Heart right ventricle (tissue), 16 donors: ENCODE measurements at places on chromosomes 6 and 20.

- DNase-seq, result peak; percentile 50
Observed at GRCh38 chr20:25389858-25390537, 637 bp downstream of the ABHD12 start.

GRCh38 chr6:2547355-2547754 lies 203.4 kb downstream of the MYLK4 start:
- no peak for DNase-seq

- no peak for DNase-seq
Observed at GRCh38 chr20:2162125-2162822, 60.6 kb downstream of the STK35 start.

- no peak for DNase-seq
Observed at GRCh38 chr20:45420125-45420524, 4.2 kb downstream of the PIGT start.

GRCh38 chr6:31899882-31900722 lies 1.8 kb downstream of the ZBTB12 start:
- DNase-seq, result no peak

- DNase-seq, result no peak
Observed at GRCh38 chr6:66948106-66948505, 1241.1 kb upstream of the EYS start.

GRCh38 chr20:35603695-35604448 lies 11.8 kb upstream of the SPAG4 start:
- no peak for DNase-seq

- no peak for DNase-seq
Observed at GRCh38 chr6:65760285-65760684, 53.3 kb upstream of the EYS start.

DNA sequence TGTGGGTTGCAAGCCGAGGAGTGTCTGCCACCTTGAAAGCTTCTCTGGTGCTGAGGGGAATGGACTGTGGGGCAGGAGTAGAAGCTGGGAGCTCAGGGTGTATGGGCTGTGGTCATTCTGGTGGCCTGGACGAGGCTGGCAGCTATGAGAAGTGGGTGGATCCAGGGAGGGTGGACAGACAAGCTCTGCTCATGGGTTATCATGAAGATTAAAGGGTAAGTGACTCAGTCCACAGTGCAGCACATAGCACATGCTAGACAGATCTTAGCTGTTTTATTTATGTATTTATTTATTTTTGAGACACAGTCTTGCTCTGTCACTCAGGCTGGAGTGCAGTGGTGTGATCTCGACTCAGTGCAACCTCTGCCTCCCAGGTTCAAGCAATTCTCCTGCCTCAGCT lies 13.8 kb downstream of the RSPO4 start:
- DNase-seq, result no peak

DNA sequence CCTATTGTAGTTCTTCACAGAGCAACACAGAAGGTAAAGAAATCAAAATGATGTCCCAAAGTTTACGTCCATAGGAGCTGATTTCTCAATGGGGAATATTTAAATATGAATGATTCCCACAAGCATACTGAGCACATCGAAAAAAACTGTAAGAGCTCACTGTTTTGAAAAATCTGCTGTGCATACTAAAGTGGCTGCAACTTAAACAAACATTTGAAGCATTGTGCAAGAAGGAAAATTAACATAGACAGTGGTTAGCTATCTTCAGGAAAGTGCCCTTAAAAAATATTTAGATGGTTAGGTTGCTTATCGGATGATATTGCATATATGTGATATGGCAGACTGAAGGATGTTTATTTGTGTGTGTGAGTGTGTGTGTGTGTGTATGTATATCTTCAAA lies 747.6 kb downstream of the RFPL4B start:
- DNase-seq, result no peak

GRCh38 chr20:46580613-46581205 lies 30.3 kb upstream of the OCSTAMP start:
- no peak for DNase-seq

- DNase-seq, result no peak
Observed at GRCh38 chr6:5080574-5080973, 4.6 kb upstream of the PPP1R3G start.

DNA sequence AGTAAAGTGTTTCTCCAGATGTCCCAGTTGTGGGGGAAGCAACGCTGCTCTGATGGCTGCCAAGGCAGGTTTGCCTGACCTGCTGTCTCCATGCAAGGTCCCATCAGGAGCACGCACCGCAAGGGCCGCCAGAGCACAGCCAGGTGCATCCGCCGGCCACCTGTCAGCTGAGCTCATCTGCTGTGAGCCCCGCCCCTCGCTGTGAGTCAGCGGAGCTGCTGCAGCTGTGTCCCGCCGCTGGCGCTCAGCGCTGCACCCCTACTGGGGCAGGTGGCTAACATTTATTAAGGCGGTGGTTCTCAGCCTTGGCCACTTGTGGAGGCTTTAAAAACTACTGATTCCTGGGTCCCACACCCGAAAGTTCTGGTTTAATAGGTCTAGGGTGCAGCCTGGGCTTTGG lies 225.7 kb downstream of the UST start:
- DNase-seq, result no peak

DNA sequence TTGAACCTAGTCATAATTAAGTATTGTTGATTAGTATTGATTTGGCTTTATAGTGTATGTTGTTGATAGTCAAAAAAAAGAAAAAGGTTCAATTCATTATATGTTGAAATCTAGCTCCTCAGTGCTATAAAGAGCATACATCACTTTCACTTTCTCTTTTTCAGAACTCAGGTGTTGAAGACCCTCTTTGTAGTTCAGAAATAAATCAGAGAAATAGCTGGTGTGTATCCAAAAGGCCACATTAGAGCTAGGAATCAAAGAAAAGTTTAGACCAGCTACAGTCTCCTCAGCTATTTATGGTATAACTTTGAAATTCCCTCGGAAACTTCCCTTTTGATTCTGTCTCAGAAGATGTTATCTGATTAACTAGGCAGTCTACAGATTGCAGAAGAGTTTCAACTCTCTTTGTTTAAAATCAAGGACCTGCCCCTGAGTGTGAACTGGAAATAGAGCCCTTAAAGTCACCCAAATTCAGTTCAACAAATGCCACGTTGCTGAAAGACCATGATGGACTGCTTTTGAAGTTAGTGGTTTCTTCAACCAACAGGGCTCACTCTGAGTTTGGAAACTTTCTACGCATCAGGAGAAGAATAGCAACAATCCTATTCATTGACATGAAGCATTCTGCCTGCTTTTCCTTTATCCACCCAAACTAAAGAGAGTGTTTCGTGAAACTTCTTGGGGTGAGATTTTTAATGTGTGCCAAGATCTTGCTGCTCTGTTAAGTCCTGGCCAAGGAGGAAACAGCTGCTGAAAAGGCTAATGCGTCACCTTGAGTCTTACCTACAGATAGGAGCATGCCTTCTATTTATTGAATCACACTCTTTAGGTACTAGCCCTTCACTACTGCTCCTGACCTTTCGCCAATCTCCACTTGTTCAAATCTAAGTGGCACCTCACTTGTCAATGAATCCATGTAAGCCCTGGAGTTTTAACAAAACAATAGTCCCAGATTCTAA lies 111.7 kb downstream of the TNFRSF21 start:
- no peak for DNase-seq

GRCh38 chr6:106223300-106223930 lies 102.1 kb downstream of the ATG5 start:
- peak; percentile 66 for DNase-seq

- DNase-seq, result peak; percentile 72
Observed at GRCh38 chr20:23161968-23162696, 76.0 kb upstream of the CD93 start.

DNA sequence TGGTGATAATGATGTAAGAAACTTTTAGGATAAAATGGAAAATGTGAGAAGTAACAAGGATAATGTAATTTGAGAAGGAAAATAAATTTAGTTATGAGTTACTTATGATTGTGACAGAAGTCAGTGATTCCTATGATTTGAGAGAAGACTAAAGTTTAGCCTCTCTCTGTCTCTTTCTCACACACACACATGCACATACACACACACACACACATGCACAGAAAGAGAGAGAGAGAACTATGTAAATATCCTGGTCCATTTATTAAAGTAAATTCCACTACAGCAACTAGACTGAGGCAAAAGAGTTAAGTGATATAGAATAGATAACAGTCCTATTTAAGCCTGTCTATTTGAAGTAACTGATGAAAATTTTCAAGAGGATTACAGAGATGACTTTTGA lies 375.2 kb downstream of the CD109 start:
- DNase-seq, result no peak

GRCh38 chr6:163780994-163781393 lies 366.5 kb downstream of the QKI start:
- peak; percentile 62 for DNase-seq

- DNase-seq, result no peak
Observed at GRCh38 chr20:53524589-53525312, 68.9 kb downstream of the ZNF217 start.

DNA sequence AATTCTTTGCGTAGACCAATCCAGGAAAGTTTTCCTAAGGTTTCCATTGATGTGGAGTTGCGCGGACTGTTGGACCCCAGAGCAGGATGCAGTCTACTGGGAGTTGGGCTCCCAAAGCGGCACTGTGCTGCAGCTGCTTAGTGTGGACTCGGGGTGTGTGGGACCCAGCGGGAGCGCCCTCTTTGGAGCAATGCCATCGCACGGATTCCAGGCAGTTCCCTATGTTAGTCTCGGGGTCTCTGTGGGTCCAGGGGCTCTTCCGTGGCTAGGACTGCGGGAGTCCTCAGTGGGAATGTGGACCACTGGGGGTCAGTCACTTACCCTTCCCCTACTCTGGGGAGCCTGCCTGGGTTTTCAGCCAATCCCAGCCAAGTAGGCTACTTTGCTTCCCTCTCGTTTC lies 151.7 kb upstream of the OLIG3 start:
- DNase-seq, result no peak

GRCh38 chr6:16851758-16852157 lies 90.5 kb upstream of the ATXN1 start:
- DNase-seq, result no peak

DNA sequence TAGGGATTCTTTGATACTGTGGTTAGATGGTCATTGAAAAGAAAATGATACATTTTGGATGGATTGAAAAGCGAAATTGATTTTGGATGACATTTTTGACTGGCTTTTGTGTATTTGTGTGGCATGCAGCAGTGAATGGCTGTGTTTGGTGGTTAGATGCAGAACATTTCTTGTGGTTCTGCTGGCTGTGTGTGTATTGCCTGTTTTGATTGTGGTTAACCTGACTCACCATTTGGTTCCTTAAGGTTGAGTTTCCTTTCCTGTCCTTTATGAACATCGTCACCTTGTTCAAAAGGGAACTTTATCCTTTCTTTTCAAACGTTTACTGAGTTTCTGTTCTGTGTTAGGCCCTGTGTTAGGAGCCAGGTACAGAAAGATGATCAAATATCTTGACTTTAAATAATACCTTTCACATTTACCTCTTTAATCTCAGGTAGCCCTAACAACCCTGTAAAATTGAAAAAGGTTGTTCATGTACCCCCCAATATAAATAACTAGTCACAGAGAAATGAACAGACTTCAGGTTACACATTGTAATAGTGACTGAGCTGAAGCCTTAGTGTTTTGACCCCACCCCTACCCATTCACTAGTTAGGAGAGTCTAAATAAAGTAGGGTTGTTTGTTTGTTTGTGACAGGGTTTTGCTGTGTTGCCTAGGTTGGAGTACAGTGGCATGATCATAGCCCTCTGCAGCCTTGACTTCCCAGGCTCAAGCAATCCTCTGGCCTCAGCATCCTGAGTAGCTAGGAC lies 23.8 kb downstream of the ANKS1A start:
- DNase-seq, result no peak

DNA sequence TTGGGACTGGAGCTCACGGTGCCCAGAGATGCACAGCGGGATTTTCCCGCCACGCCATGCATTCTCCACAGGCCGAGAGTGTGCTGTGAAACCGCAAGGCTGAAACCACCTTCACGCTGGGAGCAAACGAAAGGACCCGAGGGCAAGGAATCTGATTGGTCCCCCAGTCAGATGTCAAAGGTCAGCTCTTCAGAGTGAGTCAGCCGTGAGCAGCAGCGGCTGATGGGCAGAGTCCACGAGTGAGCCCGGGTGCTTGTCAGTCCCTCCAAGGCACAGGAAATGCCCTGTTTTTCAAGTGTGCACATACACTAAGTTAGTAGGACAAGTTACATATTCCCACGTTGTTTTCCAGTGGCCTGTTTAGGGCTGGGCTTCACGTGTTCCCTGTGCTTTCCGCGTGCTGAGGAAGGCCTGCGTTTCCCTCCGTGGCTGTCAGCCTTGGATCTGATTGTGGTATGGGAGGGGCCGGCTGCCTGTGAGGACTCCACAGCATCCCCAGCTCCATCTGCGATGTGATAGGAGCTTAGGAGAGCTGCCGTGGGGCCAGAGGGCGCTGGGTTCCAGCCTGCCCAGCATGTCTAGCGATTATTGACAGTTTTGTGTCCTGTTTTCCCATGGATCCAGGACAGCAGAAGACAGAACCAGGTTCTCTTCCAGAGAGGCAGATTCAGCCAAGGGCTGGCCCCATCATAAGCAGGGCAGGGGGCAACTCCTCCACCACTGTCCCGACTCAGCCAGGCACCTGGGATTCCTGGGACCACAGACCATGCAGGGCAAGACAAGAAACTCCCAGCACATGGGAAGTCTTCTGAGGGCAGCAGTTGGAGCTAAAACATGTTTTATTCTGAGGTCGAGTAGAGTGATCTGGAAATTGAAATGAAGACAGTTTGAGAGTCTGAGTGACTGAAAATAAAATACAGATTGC lies 38.2 kb upstream of the FRMD1 start:
- DNase-seq, result no peak

DNA sequence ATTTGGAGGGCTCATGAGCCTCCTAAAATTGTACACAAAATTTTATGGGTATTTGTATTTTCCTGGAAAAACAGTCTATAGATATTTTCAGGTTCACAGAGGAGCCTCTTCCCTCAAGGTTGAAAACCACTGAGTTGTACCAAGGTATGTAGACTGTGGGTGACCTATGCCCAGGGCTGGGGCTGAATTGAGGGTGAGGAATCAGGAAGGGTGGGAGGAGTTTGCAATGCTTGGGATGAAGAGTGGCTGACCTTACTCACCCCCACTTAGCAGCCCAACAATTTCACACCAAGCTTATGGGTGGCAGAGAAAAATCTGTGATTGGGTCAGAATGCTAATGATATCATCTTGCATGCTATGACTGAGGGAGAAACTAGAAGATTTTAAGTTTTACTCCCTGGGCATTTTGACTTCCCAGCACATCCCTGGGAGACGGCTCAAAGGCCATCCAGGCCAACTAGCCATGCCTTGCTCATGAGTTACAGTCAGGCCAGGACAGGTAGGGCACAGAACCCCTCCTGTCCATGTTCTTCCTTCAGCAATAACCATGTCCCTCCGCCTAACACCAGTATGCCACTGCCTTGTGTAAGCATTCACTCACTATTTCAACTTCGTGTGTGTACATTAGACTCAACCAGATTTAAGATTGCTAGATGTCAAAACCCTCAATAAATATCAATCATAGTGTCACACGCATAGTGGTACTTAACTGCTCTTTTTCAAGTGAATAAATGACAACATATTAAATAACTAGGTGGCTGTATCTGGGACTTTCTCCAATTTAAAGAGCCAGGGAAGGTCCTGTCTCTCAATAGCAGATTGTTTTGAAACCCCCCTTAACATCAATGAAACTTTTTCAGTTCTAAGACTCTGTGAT lies 16.6 kb downstream of the ADTRP start:
- no peak for DNase-seq

DNA sequence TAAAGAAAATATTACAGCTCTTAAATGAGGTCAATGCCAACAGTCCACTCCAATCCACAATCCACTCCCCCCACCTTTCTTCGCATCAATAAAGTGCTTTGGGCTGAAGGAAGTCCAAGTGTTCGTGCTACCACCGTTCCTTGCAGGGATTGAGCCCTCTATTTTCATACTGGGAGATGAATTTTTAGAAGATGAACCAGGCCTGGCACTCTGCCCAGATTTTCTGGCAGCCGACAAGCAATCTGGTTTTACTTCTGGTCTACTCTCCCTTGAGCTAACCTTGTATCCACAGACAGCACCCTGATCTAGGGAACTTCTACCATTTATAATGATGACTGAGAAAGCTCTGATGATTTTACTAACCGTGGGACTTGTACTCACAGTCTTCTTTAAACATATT lies 72.3 kb downstream of the BTBD9 start:
- DNase-seq, result peak; percentile 82
